ENCODE measurements at places on chromosomes 5 and 9.
A peak's percentile ranks its signal among the peaks of the same experiment; 100 is the strongest.

GRCh38 chr5:58117542-58117941, 342.3 kb downstream of the PLK2 start:
- DNase-seq: no peak

- no peak for DNase-seq
These were observed 160.3 kb upstream of the TRPC7 start for GRCh38 chr5:136525597-136525996.

DNA sequence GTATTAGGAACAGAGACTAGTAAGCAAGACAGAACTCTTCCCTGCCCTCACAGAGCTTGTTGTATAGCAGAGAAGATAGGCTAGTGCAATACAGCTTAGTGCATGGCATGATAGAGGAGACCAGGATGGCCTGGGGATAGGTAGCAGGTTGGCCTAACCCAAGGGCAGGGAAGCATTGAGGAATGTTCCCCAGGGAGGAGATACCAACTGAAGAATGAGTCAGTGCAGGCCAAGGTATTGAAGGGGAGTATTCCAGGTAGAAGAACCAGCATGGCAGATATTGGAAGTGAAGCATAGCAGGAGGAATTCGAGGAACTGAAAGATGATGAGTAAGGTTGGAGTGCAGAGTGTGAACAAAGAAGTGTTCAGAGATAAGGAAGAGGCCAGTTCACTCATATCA, 138.6 kb upstream of the DHFR start:
- no peak for DNase-seq

GRCh38 chr5:169592937-169593650, 9.5 kb downstream of the SPDL1 start:
- peak; percentile 16 for DNase-seq

- DNase-seq: peak; percentile 75
These were observed 92.4 kb downstream of the ARL15 start for GRCh38 chr5:54217826-54218503.

- DNase-seq: peak; percentile 91
These were observed 28.6 kb upstream of the EPB41L4B start for GRCh38 chr9:109349421-109349846.

DNA sequence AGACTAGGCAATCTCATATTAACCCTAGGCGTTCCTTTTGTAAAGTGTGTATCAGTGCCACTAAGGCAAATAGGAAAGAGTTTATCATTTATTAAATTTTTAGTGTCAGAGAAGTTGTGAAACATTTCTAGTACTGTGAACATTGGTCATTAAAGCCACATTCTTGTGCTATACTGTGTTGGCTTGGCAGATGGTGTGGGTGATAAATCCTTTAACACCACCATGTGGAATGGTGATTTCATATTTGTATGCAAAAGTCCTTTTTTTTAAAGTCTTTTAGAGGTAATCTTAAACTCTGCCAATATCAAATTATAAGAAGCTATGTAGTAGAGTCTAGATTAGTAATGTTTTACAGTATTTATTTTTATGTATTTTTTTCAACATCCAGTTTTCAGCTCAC, 18.1 kb downstream of the SLC12A2 start:
- no peak for DNase-seq

- DNase-seq: no peak
These were observed 5.5 kb upstream of the RUSC2 start for GRCh38 chr9:35484406-35484805.

- no peak for DNase-seq
These were observed 364.6 kb downstream of the DMRT2 start for GRCh38 chr9:1414711-1415131.

DNA sequence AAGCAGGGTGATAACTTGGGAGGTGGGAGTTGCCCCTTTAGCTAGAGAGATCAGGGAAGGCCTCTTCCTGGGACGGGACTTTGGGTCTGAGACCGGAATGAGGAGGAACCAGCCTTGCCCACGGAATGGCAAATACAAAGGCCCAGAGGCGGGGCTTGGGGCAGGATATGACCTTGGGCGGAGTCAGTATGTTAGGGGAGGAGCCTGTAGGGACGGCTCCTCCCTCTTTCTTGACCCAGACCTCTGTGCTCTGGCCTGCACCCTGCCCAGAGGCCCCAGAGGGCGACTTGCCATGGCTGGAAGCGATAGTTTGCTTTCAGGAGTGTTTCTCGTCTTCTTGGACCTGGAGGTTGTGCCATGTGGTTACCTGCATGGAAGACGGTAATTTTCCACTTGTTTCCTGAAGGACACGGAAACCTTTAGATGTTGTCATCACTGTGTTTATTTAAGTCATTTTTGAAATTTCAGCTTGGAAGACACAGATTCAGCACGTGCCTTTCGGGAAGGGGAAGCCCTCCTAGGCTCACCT, 85.6 kb downstream of the DAB2IP start:
- no peak for DNase-seq

GRCh38 chr5:132022737-132023136, 11.3 kb upstream of the ACSL6 start:
- no peak for DNase-seq

DNA sequence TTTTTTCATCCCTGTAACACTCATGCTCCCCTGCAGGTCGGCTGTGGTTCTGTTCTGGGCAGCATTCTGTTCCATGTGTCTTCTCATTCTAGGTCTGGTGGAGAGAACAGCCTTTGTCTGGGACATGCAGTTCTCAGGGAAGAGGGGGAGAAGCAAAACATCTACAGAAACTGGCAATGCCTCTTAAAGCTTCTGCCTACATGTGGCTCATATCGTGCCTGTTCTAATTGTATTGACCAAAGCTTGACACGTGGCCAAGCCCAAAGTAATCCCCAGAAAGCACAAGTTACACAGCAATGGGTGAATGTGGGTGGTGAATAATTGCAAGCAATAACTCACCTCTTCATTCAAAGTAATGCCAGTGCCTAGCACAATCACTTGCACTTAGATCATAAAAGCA, 218.2 kb upstream of the IL12B start:
- DNase-seq: no peak

GRCh38 chr9:127035423-127035822, 87.0 kb downstream of the ANGPTL2 start:
- no peak for DNase-seq

- DNase-seq: no peak
These were observed 192.4 kb downstream of the SEMA6A start for GRCh38 chr5:116382032-116382873.

DNA sequence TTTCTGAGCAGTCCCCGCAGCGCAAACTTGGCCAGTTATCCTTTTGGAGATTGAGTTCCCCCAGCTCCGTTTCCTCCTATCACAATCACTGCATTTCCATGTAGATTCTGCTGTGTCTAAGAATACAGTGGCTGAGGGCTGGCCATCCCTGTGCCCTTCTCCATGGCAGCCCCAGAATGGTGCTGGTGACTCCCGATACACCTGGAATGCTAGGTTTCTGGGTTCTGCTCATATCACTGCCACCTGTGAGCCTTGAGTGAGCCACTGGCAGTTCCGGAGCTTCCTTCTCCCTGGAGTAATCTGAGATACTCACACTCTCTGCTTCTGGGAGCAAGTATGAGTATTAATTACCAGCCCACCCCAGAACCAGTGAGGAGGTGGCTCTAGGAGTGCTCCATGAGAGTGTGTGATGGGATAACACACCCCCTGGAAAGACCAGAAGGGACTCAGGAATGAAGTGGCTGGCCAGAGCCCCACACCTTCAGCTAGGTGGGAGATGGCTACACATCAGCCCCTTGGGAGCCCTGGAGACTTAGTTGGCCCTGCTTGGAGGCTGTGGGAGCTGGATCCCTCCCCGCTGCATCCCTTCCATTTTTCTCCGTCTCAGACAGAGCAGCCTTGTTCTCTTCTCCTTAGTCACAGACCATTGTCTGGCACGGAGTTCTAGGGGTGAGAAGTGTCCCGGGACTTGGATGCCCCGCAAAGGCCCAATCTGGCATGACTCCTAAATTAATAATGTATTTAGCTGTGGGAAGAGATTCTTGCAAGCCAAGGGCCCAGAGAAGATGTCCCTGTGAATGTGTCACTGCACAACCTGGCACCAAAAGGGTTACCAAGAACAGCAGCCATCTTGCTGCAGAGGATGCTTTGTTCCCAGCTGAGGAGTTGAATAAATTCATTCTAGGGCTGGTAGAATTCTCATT, 4.9 kb downstream of the PCDHGC5 start:
- DNase-seq: peak; percentile 59

DNA sequence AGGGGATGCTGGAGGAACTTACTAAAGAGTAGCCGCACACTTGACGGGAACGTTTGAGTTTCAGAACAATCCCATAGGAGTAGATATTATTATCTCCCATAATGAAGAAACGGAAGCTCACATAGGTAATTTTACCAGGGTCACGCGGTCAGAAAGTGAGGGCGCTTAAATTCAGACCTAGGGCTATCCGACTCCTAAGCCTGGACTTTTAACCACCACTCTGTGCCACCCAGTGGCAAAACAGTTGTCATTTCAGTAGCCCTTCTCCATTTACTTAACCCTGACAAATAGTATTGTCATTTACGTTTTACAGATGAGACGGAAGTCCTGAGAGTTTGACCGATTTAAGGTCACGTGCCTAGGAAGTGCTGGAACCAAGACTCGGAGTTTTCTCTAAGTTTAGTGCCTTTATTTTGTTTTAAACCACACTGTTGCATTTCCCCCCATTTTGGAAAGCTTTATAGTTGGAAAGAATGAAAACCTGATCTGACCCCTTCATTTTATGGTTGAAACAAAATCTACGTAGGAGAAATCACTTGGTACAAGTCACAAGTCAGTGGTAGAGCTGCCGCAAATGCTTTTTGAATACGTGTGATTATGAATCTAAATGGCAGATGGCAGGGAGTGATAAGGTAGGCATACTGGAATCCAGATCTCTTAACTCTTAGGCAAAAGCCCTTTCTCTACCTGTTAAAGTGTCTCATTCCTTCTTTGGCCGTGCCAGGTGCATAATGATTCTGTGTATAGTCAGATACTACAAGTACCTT, 650 bp downstream of the MRRF start:
- DNase-seq: peak; percentile 25

DNA sequence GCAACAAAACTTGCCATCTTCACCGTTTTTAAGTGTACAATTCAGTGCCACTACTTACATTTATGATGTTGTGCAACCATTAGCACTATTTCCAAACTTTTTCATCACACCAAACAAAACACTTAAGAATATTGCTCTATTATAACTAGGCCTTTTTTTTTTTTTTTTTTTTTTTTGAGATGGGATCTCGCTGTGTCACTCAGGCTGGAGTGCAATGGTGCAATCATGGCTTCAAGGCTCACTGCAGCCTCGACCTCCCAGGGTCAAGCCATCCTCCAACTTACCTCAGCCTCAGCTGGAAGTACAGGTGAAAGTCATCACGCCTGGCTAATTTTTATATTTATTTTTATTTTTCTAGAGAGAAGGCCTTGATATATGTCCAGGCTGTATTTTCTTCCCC, 22.3 kb upstream of the LMNB1 start:
- DNase-seq: no peak

DNA sequence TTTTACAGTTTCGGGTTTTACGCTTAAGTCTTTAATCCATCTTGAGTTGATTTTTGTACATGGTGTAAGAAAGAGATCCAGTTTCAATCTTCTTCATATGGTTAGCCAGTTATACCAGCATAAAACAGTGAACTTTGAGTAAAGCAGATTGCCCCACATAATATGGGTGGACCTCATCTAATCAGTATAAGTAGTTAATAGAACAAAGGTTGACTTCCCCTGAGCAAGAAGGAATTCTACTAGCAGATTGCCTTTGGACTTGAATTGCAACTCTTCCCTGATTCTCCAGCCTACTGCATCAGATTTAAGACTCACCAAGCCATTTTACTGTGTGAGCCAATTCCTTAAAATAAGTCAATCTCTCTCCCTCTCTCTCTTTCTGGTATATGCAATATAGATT, 173.2 kb downstream of the SNCAIP start:
- DNase-seq: no peak

- no peak for DNase-seq
These were observed at the start of gene PCSK1 for GRCh38 chr5:96433066-96433447. Gene PCSK1, minus strand, starts transcription at chr5:96433248. Its CDS starts 206 bp downstream, at chr5:96433042.

DNA sequence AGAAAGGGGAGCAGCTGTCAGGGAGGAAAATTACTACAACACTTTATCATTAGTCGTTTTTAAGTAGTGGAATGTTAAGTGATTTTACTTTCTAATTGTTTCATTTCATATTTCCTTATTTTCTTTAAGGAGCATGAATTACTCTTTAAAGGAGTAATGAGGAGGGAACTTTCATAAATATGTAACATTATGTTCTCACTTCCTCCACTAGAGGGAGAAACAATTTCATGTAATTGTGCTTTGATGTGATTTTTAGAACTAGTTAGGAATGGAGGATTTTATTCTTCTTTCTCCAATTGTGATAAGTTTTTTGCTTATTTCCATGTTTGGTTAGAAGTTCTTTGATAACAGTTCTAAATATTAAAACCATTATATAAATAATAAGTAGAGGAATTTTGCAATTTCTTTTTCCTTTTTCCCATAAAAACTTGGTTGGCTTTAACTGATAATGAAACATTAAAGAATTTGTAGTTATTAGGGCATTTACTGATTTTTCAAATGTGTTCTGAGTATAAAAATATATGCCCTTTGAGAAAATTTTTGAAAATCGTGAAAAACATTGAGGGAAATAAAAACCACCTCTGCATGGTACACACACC, 25.6 kb downstream of the CEP78 start:
- peak; percentile 17 for DNase-seq

GRCh38 chr5:153629027-153629895, 138.8 kb downstream of the GRIA1 start:
- DNase-seq: peak; percentile 97

DNA sequence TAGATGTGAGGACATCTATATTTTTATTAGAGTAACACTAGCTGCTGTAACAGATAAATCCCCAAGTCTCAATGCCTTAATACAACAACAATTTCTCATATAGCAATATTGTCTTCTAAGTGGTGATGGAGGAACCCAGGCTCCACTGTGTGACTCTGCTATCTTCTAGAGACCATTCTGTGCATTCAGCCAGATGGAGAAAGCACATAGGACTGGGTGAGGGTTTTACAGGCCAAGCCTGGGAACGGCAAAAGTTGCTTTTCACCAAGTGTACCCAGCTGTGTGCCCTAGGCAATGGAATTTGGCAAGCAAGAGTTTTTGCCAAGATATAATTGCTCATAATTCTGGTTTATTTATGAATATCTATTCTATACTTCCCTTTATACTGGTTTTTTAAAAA, 11.7 kb downstream of the RBM22 start:
- no peak for DNase-seq
